ENCODE measurements at places on chromosomes 13 and 19.
A peak's percentile ranks its signal among the peaks of the same experiment; 100 is the strongest.

GRCh38 chr19:27652281-27652680 lies 1560.7 kb downstream of the UQCRFS1 start:
- no peak for DNase-seq

GRCh38 chr13:106656186-106656585 lies 88.2 kb upstream of the ARGLU1 start:
- no peak for DNase-seq

DNA sequence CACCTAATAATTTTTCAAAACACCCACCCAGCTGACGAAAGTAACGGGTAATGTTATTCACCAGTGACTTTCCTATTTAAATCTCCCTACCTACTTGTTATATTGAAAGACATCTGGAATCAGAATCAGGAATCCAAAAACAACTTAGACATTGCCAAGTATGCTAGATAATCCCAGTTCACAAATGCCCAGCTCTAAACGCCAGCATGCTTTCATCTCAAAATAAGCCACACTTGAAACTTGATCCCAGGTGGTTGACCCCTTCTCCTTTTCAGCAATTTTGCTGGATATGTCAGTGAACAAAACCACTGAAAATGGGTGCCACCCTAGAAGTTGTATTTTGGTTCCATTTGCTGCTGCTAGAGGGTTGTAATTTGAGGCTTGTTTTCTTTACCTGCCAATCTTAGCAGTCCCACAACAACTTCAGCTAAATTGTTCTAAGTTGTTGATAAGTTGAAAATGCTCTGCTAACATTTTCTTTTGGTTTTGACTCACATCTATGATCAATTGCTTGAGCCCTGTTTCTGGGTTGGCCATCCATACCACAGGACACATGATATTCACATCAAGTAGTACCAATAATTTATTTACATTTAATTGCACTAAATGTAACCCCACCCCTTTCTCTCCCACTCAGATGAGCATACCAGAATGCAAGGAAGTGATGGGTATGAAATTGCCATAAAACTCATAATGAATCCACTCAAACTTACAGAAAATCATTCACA lies 66.4 kb downstream of the DCT start:
- DNase-seq, result no peak

DNA sequence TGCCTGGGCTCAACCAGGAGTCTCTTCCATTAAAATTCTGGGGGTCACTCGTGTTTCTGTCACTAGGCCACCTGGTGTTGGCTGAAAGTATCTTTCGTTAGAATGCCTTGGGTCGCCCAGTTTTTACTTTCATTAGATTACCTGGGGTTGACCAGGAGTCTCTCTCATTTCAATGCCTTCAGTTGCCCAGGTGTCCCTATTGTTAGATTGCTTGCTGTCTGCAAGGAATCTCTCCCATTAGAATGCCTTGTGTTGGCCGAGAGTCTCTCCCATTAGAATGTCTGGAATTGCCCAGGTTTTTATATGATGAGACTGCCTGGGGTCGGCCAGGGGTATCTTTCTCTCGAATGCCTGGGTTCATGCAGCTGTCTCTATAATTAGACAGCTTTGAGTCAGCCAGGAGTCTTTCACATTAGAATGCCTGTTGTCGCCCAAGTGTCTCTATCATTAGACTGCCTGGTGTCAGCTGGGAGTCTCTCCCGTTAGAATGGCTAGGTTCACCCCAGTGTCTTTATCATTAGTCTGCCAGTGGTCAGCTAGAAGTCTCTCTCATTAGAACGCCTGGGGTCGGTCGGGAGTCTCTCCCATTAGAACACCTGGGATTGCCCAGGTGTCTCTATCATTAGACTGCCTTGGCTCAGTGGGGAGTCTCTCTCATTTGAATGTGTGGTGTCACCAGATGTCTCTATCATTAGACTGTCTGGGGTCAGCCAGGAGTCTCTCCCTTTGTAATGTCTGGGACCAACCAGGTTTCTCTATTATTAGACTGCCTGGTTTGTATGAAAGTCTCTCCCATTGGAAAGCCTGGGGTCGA lies 1446.8 kb downstream of the UQCRFS1 start:
- DNase-seq, result no peak

DNA sequence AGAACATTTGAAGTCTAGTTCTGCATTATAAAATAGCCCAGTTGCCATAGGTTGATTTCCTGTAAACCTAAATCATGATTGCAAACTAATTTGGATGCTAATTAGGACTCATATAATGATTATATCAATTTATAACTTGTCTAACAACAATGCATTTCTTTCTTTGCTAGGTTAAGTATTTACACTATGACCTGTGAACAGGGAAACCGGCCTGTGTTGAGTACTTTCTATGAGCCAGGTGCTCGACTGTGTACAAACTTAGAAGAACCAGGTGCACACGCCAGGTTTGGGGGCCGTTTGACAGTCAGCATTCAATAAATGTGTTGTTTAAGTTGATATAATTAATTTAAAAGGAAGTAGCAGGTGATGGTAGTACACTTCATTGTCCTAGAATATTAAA lies 203.1 kb downstream of the TM9SF2 start:
- DNase-seq, result no peak

DNA sequence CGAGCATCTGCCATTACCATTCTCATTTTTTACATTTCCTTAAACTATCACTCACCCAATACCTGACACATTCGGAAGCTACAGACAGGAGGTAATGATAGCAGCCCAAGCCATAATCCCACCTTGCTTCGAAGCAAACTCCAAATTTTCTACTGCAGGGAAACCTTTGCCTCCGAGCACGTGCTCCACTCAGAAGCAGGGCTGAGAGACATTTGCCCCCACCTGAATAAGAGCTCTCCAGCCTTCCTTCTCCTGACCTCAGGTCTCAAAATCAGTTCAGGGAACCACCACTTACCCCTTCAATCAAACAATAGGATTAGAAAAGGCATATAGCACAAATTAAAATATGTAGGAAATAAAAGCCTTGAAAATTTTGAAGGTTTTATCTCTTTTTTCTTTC lies 2.3 kb upstream of the DACH1 start:
- DNase-seq, result no peak

- DNase-seq, result no peak
These were observed 4.9 kb upstream of the ZNF787 start for GRCh38 chr19:56125806-56126590.

DNA sequence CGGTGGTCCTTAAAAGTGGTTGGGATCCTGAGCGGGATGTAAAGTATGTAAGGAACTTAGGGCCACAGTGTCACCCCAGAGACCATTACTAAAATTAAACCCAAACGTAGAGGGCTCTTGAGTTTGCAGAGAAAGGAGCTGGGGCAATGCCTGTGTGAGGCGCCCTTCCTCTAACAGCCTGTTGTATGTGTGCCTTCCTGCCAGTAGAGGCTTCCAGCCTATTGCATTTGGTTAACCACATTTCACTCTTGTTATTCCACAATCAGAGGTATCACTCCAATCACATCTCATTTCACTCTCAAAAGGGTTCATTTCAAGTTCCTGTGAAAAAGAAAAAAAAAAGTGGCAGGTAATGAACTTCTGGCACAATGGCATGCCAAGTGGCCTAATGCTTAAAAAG lies 29.4 kb downstream of the DIAPH3 start:
- DNase-seq, result no peak

DNA sequence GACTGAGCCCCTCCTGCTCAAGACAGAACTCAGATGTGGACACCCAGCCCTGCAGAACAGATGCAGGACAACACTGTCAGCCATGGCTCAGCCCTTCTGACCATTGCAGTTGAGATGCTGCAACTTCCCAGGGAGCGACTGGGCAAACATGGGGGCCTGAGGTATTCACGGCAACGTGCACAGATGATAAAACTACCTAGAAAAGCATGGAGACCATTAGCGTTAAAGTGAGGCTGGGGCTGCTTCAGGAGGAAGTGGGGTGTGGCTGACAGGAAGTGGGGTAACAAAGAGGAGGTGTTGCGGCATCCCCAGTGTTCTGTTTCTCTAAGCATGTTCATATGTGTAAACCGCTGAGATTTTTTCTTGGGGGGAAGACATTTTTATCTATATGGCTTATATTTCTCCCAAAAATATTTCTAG lies 1.3 kb upstream of the SIGLEC9 start:
- no peak for DNase-seq

DNA sequence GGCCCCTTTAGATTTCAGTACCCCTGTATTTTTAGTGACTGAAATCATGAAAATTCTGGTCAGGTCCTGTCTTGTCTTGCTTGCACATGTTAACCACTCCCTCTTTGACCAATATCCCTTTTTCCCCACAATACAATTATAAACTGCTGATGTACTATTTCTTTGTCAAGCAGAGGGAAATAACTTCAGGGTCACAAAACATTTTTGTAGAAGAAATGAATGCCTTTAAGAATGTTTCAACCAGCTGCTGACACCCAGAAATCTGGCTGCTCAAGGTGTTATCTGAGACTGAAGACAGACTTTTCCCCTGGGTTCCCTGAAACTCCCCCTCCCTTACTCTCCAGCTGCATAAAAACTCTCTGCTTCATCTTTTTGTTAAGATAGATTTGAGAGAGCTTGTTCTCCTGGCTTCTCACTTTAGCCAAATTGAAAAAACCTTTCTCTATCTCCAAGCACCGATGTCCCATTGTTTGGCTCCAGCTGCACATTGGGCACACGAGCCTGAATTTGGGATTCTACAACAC lies 18.4 kb upstream of the ACOD1 start:
- DNase-seq, result no peak

GRCh38 chr13:44713788-44714469 lies 137.8 kb upstream of the TSC22D1 start:
- DNase-seq, result peak; percentile 93

DNA sequence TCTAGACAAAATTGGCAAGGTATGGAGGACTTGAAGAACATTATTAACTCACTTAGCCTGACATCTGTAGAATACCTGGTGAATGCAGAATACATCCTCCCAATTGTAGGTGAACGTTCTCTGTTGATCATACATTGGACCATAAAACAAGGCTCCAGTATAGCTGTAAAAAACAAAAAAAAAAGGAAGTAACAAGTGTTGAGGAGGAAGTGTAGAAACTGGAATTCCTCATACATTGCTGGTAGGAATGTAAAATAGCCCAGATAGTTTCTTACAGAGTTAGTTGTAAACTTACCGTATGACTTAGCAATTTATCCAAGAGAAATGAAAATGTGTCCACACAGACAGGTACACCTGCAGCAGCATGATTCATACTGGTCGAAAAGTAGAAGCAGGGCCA lies 44.8 kb downstream of the TSSK6 start:
- DNase-seq, result no peak

DNA sequence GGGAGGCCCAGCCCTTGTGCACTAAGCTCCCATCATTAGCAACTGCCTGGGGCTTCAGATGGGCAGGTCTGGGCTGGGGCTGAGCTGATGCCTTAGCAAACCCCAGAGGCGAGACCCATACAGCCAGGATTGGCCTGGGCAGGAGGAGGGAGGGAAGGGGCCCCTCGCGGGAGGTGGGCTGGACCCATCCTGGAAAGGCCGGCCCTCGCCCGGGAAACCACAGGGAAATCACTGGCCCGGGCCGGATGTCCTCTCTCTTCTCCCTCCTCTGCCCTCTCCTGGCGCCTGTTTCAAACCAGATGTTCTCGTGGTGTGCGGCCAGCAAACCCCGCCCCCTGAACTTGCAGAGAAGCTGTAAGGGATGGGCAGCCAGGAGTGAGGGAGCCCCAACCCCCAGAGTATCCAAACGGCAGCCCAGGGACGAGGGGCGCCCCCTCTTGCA lies 43.1 kb downstream of the TMEM255B start:
- peak; percentile 44 for DNase-seq

DNA sequence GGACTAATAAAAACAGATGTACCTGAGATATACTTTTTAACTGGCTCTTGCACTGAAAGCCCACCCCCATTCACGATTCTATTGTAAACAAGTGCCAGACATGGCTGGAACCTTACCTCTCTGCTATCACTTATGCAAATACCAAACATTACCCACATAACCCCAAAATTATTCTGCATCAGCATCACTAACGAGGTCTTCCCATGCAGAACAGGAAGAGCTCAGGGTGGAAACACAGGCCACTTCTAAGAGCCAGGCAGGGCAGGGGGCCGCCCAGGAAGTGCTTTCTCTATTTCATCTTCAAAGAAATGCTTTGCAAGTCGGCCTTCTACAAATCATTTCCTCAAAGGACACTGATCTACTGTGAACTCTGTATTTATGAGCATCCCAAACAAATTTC lies 7.3 kb downstream of the IRS2 start:
- DNase-seq, result no peak

GRCh38 chr19:54464630-54465425 lies 1.2 kb upstream of the LENG9 start:
- DNase-seq, result peak; percentile 32

- no peak for DNase-seq
These were observed 483.2 kb downstream of the EFNB2 start for GRCh38 chr13:106052200-106052767.

- no peak for DNase-seq
These were observed 109.0 kb upstream of the SOX1 start for GRCh38 chr13:111957913-111958450.

GRCh38 chr13:113497217-113497616 lies 6.7 kb upstream of the DCUN1D2 start:
- DNase-seq, result no peak

GRCh38 chr13:91153372-91153771 lies 194.1 kb upstream of the MIR17HG start:
- DNase-seq, result peak; percentile 68

DNA sequence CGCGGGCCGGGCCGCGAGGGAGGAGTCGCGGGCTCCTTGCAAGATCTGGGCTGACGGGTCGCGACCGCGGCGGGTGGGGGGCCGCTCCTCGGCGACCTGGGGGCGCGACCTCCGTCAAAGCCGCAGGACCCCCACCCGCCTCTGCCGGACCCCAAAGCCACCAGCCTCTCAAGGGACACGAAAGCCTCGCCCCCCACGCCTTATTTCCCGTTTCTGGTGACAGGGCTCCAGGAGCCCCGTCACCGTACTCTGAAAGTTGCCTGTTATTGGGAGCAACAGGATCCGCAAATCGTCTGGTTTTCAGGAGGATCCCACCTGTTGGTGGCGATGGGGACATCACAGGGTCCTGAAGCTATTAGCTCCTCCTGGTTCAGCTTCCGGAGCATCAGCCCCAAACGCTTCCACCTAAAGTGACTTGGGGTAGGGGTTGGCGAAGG lies 530 bp downstream of the MAU2 start:
- DNase-seq, result no peak

GRCh38 chr13:73870970-73871935 lies 263.0 kb downstream of the KLF12 start:
- DNase-seq, result no peak

DNA sequence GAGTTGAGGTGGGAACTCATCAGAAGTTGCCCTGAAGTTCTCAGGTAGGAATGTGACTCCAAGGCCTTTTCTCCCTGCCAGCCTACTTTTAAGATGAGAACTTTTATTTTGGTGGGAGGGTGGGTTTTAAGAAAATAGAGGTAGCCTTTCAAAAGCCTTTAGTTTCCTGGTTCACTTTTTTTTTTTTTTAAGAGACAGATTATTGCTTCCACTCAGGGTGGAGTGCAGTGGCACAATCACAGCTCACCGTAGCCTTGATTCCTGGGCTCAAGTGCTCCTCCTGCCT lies 3.0 kb downstream of the C19orf67 start:
- no peak for DNase-seq

GRCh38 chr19:6070720-6071485 lies 39.4 kb downstream of the RFX2 start:
- peak; percentile 89 for DNase-seq
